ENCODE measurements at places on chromosomes 7 and 10. TPM values are rescaled to one million over a fixed set of nuclear protein-coding genes. Genes with fewer than 3 reads are reported as not detected.

Gene PTER
- total RNA-seq, result 6.9 TPM

Gene ASB15
- not detected for total RNA-seq

Gene ZSWIM8
- total RNA-seq, result 16.8 TPM

Gene CCZ1
- total RNA-seq, result 28.7 TPM

Gene GFRA1
- 8.6 TPM for total RNA-seq

Gene NOD1
- total RNA-seq, result 1.4 TPM

Gene KCNIP2
- total RNA-seq, result not detected

Gene LRGUK
- under 0.01 TPM for total RNA-seq

Gene MYL10
- total RNA-seq, result not detected

Gene ASB10
- not detected for total RNA-seq

Gene FXYD4
- not detected for total RNA-seq

Gene VOPP1
- 94.5 TPM for total RNA-seq

Gene SLC26A3
- not detected for total RNA-seq

Gene LIPK
- not detected for total RNA-seq

Gene ZNF438
- 2.8 TPM for total RNA-seq

Gene BHLHA15
- total RNA-seq, result not detected

Gene SHH
- not detected for total RNA-seq

Gene ABCB1
- total RNA-seq, result 0.90 TPM

Gene HOXA7
- 0.18 TPM for total RNA-seq

Gene MYPN
- total RNA-seq, result 12.5 TPM

Gene PIP
- not detected for total RNA-seq

Gene LRRC17
- 280 TPM for total RNA-seq

Gene NPM3
- 112 TPM for total RNA-seq

Gene SMARCD3
- total RNA-seq, result 37.5 TPM

Data from IMR-90 (cell line).